B cell (primary cell): ENCODE measurements at places on chromosomes 4 and X. TPM values are rescaled to one million over a fixed set of nuclear protein-coding genes. Genes with fewer than 3 reads are reported as not detected.

- no peak for DNase-seq
Observed at GRCh38 chrX:114599305-114599704, 15.4 kb downstream of the HTR2C start.

DNA sequence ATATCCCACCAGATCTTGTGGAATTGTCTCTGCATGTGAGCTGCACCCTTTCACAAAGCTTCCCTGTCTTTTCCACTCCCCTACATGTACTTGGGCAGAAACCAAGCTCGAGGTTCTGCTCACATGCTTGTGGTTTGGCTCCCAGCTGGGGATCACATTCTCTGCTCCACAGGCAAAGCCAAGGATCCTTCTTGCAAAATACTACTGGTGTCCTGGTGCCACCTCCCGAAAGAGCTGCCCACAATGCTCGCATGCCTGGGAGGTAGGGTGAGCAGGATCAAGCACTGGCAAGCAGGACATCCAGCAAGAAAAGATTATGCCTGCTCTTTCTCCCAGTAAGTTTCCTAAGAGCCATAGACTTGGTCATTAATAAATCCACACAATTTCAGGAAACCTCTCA is 45.1 kb upstream of the PPARGC1A start:
- no peak for DNase-seq

- no peak for DNase-seq
Observed at GRCh38 chr4:787561-787981, 38.4 kb downstream of the CPLX1 start.

- no peak for DNase-seq
Observed at GRCh38 chr4:168555437-168555836, 58.6 kb downstream of the PALLD start.

DNA sequence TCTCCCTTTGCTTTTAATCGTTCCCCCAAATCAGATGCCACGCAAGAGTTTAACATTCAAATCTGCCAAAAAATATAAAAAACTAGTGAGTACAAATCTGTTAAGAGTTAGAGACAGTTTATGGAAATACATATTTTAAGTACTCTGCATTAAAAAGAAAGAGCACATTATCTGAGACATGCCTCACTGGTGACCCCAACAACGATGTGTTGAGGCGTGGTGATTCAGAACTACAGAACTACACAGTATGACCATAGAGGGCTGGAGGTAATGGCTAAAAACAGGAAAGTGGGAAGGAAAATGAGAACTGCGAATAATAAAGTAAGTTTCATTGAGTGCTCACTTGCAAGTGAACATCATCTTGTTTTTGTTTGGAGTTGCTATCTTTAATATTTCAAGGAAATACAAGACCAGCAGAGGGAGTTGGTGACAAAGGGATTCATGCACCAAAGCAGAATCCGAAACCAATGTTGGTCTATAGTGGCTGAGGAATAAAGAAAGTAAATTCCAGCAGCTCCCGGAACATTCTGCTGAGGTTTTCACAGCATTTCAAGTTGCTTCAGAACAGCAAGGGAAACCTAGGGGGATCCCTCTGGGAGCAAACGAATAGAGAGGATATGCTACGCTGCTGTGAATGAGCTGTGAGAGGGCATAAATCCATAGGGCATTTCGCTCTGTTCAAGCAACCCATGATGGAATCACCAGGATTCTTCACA is 92.2 kb downstream of the DCHS2 start:
- peak; percentile 27 for DNase-seq

- peak; percentile 17 for DNase-seq
Observed at GRCh38 chr4:165208741-165209388, 1.5 kb downstream of the KLHL2 start.

DNA sequence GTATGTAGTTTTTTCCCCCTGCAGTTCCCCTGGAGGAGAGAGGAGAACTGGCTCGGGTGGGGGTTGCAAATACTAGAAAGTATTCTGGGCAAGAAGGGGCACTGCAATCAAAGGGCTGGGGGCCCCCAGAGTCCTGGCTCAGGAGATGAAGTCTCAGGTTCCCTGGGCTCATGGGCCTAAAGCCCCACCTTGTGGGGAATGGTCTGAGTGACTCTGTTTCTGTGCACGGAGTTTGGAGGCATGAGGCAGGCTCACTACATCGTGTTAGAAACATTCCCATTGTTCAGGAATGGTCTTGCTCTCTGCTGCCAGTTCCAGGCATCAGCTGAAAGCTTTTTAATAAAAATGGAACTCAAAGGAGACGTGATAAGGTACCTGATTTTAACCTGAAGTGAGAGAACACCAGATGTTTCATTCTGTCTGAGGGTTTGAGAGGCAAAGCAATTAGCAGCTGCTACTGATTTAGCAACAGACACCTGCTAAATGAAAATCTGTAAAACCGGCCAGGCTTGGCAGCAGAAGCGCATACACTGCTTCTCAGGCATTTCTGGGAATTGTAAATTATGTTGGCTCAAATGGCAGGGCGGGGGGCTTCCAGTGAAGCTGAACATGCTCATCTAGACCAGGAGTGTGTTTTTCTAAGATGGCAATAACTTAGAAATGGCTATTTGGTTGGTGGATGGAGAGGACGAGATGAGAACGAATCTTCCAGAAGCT is 122.7 kb downstream of the TMEM164 start:
- no peak for DNase-seq

- DNase-seq = no peak
Observed at GRCh38 chr4:38133711-38134480, 173.7 kb downstream of the PTTG2 start.

GRCh38 chrX:109384699-109385098 is 97.2 kb downstream of the GUCY2F start:
- DNase-seq = no peak

DNA sequence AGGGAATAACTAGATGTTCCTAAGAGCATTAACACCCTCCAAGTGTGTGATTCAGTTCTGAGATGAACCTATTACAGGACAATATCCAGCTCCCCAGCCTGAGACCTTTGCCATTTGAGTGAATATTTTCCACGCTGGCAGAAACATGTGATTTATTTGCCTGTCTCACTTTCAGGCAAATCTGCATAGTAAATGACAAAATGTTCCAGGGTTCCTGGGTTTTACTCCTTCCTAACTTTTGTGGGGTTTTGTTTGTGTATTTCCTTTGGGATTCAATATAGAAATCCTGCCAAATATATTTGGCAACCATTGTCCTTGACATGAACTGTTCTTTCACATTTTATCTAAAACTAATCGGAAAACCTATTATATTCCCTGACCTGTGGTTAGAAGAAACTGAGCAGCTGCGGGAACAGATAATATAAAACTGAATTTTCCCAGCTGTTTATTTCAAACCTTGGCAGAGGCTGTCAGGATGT is 12.5 kb downstream of the F8 start:
- no peak for DNase-seq

DNA sequence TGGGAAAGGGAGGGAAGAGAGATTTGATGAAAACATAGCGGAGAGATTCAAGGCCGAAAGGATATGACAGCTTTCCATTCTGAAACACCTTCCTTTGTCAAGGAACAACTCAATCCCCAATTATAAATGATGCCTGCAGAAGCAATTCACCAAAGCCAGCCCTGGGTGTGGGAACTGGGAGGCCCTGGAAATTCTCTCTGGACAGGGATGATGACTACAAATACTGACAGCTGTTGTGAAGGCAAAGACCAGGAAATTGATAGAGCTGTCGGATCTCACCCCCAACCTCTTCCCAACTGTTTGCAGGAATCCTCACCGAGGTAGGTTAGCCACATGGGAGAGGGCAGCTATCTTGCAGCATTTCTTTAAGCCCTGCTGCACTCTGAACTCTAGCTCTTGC is 54.3 kb downstream of the CCDC149 start:
- DNase-seq = no peak

GRCh38 chrX:135651647-135652295 is 61.7 kb upstream of the CT45A1 start:
- DNase-seq = no peak

GRCh38 chr4:15144249-15144966 is 142.1 kb downstream of the CPEB2 start:
- DNase-seq = no peak

GRCh38 chrX:46743046-46743445 is 15.9 kb downstream of the SLC9A7 start:
- no peak for DNase-seq

DNA sequence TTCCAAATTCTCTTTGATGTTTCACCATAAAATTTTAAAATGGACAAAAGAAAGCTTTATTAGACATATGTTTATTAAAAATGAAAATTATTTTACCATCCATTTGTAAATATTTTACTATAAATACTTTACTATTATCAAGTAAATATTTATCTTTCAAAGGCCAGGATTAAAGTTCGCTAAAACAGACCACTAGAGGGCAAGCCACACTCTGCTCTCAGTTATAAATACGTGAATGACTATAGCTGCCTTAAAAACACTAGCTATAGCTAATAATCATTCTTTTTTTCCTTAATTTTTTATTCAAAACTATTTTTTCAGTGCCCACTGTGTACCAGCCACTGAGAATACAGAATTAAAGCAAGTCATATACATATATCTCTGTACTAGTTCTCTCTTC is 38.6 kb downstream of the UNC5C start:
- DNase-seq = no peak

GRCh38 chr4:175999944-176000343 is 65.7 kb upstream of the WDR17 start:
- DNase-seq = no peak

DNA sequence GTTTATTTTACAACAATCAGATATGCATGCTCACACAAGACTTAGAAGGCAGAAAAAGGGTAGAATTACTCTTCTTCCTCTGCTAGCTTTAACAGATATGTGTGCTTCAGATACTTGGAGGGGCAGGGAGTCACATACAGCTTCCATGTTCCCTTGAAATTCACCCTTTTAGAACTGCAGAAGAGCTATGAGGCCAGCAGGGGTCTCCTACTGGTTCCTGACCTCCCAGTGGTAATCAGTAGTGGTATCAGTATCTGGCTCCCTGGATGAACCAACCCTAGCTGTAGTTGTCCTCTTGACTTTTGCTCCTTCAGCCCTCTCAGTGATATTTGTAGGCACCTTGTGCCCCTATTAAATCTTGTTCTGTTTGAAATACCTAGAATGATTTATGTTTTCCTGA is 81.5 kb downstream of the RCHY1 start:
- DNase-seq = no peak

DNA sequence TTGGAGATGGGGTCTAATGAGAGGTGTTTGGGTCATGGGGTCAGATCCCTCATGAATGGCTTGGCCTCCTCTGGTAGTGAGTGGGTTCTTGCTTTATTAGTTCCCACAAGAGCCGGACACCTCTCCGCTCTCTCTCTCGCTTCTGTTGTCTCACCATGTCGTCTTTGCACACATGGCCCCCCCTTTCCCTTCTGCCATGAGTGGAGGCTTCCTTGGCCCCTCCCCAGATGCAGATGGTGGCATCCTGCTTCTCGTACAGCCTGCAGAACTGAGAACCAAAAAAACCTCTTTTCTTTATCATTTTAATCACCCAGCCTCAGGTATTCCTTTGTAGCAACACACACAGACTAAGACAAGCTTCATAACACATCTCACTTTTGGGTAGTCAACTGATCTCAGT is 49.6 kb upstream of the SPRY1 start:
- DNase-seq = no peak

- DNase-seq = no peak
Observed at GRCh38 chrX:12118134-12118533, 20.1 kb upstream of the FRMPD4 start.

DNA sequence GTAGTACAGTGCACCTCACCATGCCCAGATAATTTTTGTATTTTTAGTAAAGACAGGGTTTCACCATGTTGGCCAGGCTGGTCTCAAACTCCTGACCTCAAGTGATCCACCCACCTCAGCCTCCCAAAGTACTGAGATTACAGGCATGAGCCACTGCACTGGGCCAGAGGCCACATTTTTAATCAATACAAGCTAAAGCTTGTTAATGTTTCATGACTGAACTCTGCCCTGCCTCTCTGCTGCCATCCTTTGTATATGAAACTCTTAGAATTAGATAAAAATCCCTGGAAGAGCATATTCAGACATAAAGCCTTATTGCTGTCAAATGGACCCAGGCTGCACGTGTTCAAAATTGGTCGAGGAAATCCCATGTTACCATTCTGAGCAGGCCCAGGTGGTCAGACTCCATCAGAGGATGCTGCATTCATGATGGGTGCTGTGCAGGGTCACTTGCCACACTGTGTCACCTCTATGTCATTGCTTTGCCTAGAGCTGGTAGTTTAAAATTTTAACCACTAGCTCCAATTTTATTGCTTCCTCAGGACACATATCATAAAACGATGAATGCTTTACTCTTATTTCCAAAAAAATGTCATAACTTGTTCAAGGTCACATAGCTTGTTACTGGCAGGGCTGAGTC is 45.2 kb downstream of the LNX1 start:
- no peak for DNase-seq

DNA sequence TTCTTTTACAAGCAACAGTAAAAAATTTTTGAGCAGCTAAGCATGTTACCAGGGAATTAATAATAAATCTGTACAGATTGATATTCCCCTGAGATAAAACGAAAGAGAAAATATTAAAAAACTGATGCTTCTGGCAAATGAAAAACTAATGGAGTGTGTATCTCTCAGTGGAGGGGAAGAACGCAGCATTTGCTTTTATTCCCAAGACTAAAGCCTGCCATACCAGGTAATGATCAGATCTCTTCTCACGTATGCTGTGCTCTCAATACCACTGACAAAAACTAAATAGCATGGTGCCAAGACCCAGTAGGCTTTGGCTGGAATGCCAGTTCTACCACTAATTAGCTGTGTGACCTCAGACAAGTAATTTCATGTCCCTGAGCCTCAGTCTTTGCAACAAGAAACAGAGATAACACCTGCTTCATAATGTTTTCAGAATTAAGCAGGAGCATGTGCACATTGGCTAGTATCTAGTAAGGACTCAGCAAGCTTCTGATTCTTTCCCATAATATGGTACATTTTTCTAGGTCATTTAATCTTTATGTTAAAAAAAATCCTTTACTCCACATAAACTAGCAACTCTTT is 179.6 kb downstream of the CENPC start:
- no peak for DNase-seq

DNA sequence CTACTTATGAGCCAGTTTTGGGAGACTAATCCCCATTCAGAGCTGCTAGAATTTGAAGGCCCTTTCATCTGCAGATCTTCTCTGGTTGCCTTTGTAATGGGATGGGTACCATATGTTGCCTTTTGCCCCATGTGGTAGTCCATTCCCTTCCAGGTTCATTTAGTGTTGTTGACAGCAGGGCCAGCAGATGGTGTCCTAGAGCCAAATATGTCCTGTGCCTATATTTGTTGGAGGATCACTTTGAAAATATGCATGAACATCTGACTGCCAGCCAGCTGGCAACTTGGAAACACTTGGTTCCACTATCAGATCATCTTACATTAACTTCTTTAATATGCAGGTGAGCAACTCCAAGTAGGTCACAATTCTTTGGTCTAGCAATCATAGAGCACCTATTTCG is 30.4 kb downstream of the CFAP299 start:
- DNase-seq = peak; percentile 65

CT45A10 gene
- total RNA-seq = not detected in 2 replicates

CACNA1F gene
- total RNA-seq = 6.7 and 8.2 TPM in 2 replicates

HS3ST1 gene
- total RNA-seq = 4.3 and 5.4 TPM in 2 replicates

ZNF81 gene
- total RNA-seq = 15.3 and 17.7 TPM in 2 replicates

MBTPS2 gene
- total RNA-seq = 8.2 and 8.7 TPM in 2 replicates

CRMP1 gene
- 0.10 TPM in 1 of 2 replicates, not detected in the other for total RNA-seq

MAML3 gene
- 5.3 and 6.1 TPM in 2 replicates for total RNA-seq

CENPU gene
- 1.6 and 3.2 TPM in 2 replicates for total RNA-seq

RPA4 gene
- total RNA-seq = 2.6 and 2.7 TPM in 2 replicates

SPANXN4 gene
- not detected in 2 replicates for total RNA-seq

FGFR3 gene
- total RNA-seq = not detected in 2 replicates

DRD5 gene
- total RNA-seq = not detected in 2 replicates

CCDC110 gene
- total RNA-seq = 1.6 and 2.3 TPM in 2 replicates

SSX2B gene
- total RNA-seq = not detected in 2 replicates

GAGE2A gene
- total RNA-seq = not detected in 2 replicates

TGIF2LX gene
- not detected in 2 replicates for total RNA-seq

SRPX gene
- total RNA-seq = 0.59 and 0.83 TPM in 2 replicates

ZNF630 gene
- total RNA-seq = not detected in 2 replicates
